ENCODE measurements at places on chromosomes 3 and 15.

DNA sequence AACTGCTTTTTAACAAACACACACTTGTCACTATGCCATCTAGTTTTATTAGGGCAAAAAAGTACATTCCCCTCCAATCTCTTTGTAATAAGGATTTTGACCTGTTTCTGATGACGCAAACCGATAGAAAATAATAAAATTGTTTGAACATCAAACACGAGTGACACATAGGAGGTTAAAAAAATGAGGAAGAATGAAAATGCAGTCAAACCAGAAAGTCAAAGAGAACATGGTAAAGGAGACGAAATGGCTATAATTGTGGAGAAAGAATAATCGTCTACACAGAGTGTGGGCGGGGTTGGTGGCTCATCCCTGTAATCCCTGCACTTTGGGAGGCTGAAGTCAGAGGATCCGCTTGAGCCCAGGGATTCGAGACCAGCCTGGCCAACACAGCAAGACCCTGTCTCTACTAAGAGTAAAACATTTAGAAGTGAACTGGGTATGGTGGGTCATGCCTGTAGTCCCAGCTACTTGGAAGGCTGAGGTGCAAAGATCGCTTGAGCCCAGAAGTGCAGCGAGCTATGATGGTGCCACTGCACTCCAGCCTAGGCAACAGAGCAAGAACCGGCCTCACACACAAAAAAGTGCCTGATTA, 83.2 kb downstream of the MEIS2 start:
- no peak for DNase-seq

DNA sequence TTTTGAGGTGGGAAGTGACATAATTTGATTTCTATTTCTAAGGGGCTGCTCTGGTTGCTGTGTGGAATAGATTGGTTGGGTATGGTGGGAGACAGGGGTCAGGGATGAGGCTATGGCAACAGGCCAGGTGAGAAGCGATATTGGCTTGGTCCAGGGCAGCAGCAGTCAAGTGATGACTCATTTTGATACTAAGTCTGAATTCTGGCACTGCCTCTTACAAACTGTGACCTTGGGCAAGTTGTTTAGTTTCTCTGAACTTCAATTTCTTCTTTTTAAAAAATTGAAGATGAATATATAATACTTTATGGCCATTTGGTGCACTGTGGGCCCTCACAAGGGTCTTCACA, 40.4 kb upstream of the CLSTN2 start:
- DNase-seq, result no peak

DNA sequence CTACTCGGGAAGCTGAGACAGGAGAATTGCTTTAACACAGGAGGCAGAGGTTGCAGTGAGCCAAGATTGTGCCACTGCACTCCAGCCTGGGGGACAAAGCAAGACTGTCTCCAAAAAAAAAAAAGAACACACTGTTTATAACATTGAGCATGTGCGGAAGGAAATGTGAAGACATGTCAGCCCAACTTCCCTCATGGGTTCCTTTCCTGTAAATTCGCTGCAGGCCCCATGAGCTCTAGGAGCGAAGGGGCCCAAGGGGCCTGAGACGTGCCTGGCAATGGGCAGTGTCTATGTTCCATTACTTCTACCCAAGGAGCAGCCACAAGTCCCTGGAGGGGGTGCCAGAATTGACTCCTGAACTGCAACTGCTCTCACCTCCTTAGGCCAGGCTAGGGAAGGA, 3.2 kb downstream of the PFKFB4 start:
- DNase-seq, result no peak

DNA sequence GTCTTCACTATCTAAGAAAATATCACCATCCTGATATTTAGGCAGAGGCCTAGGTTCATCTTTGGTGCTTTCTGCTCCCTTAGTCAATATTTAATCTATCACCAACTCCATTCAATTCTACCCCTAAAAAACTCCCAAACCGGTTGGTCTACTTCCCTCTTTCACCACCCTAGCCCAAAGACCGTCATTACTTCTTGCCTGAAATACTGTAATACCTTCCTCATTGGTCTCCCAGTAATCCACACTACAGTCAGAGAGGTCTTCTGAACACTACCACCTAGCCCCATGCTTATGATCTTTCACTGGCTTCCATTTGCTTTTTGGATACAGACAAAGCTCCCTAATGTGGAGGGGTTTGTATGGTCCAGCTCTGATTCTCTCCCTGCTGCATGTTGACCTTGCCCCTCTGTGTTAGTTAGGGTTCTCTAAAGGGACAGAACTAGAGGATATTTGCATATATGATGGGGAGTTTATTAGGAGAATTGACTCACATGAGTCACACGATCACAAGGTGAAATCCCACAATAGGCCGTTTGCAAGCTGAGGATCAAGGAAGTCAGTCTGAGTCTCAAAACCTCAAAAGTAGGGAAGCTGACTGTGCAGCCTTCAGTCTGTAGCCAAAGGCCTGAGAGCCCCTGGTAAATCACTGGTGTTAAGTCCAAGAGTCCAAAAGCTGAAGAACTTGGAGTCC, 36.4 kb upstream of the ATP2C1 start:
- peak; percentile 41 for DNase-seq

GRCh38 chr3:143040261-143040879, 39.0 kb downstream of the U2SURP start:
- peak; percentile 10 for DNase-seq

- DNase-seq, result no peak
Observed at GRCh38 chr15:64305261-64305660, 50.7 kb downstream of the CSNK1G1 start.

- no peak for DNase-seq
Observed at GRCh38 chr15:64864068-64864467, 22.4 kb downstream of the PLEKHO2 start.

- DNase-seq, result no peak
Observed at GRCh38 chr3:66476852-66477381, 23.9 kb downstream of the LRIG1 start.

- DNase-seq, result no peak
Observed at GRCh38 chr3:11592445-11593298, 51.0 kb downstream of the VGLL4 start.

GRCh38 chr3:14487086-14487485, 53.1 kb downstream of the GRIP2 start:
- DNase-seq, result no peak

DNA sequence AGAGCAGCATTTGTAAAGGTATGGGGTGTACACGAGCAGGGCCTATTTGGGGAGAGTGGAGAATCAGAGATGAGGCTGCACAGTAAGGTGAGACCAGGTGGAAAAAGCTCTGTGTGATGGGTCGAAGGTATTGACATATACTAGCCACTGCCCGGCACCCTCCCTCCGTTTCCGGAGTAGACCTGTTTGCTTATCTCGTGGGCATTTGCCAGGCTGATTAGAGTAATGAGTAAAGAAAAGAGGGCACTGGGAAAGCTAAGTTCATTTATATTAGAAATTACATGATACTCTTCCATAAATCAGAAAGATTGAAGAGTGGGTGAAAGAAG, 46.2 kb upstream of the ATG7 start:
- DNase-seq, result no peak

GRCh38 chr15:63340878-63341277, 40.8 kb downstream of the CA12 start:
- no peak for DNase-seq

DNA sequence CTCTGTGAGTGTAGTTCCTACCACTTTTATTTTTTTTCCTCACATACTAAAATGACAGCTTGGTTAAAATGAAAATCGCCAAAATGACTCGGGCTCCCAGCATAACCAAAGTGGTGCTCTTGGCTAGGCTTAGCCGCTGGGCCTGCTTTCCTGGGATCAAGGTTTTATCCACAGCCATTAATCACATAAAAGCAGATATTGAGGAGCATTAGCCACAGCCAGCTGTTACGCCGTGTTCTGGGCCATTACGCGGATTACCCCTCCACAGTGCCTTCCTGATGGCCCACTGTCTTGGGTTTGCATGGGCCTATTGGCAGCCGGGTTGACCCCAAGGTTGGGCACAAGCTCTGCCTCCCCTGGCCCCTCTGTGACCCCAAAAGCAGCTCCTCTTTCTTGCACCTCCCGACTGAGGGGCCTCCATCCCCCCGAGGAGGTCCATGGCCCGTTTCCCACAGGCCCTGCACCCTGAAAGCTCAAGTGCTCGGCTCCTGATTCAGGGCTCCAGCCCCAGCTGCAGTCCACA, 30.4 kb upstream of the TRPM1 start:
- DNase-seq, result no peak

- peak; percentile 18 for DNase-seq
Observed at GRCh38 chr3:100737334-100737733, 28.0 kb downstream of the TFG start.

GRCh38 chr3:40366203-40367162, 20.5 kb upstream of the ENTPD3 start:
- DNase-seq, result no peak

- no peak for DNase-seq
Observed at GRCh38 chr15:80444680-80445251, 40.6 kb downstream of the ARNT2 start.

- no peak for DNase-seq
Observed at GRCh38 chr3:36943601-36944000, 1.3 kb downstream of the TRANK1 start.

DNA sequence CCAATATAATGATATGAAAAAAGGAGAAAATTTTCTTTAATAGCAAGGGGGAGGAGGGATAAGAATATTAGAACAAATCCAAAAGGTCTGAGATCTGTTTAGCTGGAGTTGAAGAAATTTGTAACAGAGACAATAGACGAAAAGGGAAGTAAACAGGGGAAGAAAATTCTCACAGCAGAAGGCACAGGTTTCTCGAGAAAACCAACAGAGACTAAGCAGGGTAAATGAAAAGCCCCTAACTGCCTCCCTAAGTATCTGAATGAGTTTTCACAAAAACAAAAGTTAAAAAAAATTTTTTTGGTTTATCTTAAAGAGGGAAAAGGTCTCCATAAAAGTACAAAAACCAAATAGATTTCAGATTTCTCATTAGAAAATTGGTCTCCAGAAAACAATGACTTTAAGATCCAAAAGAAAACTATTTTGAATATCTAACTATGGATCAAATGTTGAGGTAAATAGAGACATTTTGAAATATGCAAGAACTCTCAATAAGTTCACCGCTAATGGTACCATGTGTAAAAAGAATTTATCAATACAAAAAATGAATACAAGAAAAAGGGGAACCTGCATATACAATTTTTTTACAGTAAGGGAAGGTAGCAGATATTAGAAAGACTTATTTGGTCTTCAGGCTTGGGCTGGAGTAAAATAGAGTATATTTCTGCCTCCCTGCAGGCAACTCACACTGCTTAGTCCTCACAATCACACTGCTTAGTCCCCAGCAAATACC, 23.9 kb upstream of the NEK10 start:
- no peak for DNase-seq

GRCh38 chr3:38658841-38659240, 9.4 kb upstream of the SCN5A start:
- DNase-seq, result no peak

GRCh38 chr3:39286771-39287170, 6.9 kb upstream of the CX3CR1 start:
- DNase-seq, result no peak

DNA sequence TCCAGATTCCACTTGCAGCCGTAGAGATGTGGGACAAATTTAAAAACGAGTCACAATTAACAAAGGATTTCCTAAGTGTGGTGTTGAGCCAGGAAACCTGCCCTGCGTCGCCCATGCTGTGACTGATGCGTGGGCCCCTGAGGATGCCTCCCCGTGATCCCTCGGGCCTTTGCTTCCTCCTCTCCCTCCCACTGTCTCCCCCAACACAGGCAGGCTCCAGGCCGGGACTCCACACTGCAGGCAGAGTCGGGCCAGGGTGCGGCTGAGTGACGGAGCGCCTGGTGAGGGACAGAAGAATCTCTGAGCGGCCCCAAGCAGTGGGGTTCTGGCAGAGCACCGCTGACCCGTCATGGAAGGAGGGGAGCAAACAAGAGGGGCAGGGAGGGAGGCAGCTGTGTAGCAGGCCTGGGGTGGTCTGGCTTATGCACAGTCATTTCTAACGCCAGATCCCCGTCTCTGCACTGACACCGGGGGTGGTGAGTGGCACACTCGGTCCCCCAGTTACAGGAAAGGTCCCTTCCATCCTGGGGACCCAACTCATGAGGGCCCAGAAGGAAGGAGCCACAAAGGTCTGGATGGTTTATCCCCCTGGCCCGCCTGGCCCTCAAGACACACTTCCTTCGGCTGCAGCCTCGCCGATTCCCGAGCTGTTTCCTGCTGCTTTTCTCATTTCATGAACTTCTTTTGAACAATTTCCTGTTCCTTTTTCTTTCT, 91.0 kb downstream of the XXYLT1 start:
- DNase-seq, result no peak

DNA sequence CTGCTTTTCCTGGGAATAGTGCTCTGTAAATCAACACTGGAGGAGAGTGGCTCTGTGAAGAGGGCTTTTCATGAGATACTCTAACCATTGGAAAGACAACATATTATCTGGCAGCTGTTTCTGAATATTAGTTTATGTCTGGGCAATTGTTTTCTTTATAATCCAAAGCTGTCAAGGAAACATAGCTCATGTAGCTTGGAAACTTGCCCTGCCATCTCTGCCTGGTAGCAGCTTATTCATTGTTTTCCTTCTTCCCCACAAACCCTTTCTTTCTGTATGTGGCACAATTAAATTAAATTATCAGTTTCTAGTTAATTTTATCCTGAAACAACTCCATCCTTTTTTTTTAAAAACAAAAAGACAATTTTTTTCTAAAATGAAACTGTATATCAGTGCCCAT, 160.0 kb downstream of the EDEM1 start:
- no peak for DNase-seq

- DNase-seq, result no peak
Observed at GRCh38 chr3:10260211-10260701, 12.0 kb downstream of the TATDN2 start.

DNA sequence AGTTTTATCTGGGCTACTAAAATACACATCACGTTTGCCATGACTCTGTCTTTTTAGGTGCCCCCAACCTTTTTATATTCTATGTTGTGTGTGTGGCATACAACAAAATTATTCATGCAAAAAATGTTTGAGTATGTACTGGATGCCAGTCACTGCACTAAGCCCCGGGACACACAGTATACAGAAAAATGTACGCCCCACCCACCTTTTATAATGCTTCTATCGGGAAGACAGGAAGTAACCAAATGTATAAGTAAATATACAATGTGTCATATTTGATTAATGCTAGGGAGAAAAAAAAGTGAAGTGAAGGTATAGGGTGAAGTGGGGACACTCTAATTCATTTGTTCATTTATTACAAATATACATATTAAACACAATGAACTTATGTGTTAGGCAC, 503.4 kb upstream of the MDFIC2 start:
- no peak for DNase-seq

GRCh38 chr3:71127844-71128243, 455.7 kb downstream of the FOXP1 start:
- no peak for DNase-seq

GRCh38 chr3:65623362-65623761, 415.4 kb downstream of the MAGI1 start:
- DNase-seq, result no peak

GRCh38 chr15:69926721-69927120, 171.0 kb downstream of the TLE3 start:
- DNase-seq, result no peak

- DNase-seq, result no peak
Observed at GRCh38 chr3:175479800-175480199, 620.7 kb downstream of the NAALADL2 start.
